ENCODE measurements at places on chromosomes 11 and 22.

DNA sequence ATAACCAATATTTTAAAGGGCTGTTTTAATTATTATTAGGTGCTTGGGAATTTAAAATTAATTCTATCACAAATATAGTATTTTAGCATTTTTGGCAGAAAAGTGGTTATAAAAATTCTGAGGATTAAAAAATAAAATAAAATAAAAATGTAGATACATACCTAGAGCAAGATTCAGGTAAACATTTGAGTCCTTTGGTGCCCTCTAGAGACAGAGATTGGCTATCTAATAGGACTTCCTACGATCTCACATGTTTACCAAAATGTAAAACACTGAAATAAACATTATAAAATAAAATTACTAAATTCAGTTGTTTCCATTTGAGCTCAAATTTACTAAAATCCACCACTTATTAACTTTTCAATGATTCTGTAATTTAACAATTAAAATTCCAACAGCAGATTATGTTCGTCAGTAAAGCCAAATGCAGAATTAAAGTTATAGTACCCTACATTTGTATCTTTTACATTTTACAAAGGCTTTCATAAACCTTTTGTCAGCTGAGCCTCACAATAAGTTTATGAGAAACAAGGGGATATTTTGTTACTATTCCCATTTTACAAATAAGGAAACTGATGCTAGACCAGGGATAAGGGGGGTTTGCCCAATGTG, 27.7 kb downstream of the SLC36A4 start:
- DNase-seq: peak; percentile 29

DNA sequence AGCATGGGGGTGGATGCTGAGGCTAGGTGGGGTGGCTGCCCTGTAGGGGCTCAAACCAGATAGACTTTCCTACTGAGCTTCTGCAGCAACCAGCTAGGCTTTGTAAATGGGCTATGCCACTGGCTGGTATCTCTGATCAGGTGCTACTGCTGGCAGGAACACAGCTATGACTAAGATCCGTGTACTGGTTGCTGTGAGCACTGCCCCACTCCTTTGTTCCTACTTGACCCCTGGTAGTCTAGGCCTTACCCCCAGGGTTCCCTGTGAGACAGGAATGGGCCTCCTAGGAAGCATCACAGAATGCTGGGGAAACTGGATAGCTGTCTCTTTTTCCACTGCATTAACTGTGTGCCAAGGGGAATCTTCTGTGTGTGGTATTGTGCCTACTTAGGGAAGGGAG, 58.4 kb upstream of the GAB2 start:
- no peak for DNase-seq

GRCh38 chr22:35957589-35957988, 71.0 kb downstream of the RBFOX2 start:
- DNase-seq: no peak

- DNase-seq: no peak
Measured at GRCh38 chr11:78216571-78217287, 28.0 kb downstream of the USP35 start.

GRCh38 chr11:6320411-6321155, at the start of gene CAVIN3:
CAVIN3 (minus strand) TSS chr11:6320501; CDS start chr11:6320476, 25 bp downstream.
- DNase-seq: peak; percentile 59

- DNase-seq: no peak
Measured at GRCh38 chr22:32800158-32800882, 1.2 kb upstream of the TIMP3 start.

DNA sequence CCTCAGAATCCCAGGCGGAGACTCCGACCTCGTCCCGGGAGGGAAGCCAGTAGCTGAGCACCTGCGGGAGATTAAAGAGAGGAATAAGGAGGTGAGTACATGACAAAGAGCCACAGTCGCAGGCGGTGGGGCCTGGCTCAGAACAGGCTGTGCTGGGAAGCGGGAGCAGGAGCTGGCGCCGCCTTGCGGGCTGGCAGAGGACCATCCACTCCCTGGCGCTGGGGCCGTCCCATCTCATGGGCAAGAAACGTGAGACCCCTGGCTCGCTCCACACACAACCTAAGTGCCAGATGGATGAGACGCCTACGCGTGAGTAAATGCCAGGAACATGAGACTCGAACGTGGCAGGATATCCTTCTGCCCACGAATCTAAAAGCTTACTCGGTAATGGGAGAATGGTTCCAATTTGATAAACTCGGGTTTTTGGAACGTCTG, 6.3 kb downstream of the CEND1 start:
- peak; percentile 75 for DNase-seq

GRCh38 chr22:36218648-36219193, 17.1 kb upstream of the APOL4 start:
- DNase-seq: no peak

DNA sequence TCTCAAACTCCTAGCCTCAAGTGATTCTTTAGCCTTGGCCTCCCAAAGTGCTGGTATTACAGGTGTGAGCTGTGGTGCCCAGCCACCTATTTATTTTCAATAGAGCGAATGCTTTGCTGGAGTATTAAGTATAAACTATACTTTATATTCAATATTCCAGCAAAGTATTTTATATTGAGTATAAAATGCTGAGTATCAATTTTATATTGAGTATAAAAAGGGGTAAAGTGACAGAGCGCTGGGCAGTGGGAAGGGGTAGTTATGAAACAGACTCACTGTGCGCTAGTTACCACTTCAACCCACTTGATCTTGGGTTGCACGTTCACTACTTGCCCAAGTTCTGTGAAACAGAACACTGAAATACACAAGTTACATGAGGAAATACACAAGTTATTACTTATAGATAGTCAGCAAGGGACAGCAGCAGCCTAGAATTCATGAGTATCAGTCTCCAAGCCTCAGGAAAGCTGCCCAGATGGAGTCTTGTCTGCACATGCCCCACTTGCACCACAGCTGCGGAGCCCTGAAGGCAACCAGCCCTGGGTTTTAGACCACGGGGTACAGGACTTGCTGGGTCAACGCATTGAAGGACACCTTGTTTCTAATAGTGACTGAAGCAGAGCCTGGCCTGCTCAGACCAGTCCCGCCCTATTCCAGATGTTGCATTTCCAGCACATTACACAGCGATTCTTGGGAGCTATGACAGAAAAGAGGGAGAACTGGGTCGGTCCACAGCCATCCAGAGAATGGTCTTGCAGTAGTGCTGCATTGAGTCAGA, 51.6 kb upstream of the SYT13 start:
- DNase-seq: no peak

- DNase-seq: no peak
Measured at GRCh38 chr11:8805296-8805695, 105.7 kb upstream of the AKIP1 start.

- no peak for DNase-seq
Measured at GRCh38 chr11:19730373-19730772, 17.7 kb downstream of the NAV2 start.

DNA sequence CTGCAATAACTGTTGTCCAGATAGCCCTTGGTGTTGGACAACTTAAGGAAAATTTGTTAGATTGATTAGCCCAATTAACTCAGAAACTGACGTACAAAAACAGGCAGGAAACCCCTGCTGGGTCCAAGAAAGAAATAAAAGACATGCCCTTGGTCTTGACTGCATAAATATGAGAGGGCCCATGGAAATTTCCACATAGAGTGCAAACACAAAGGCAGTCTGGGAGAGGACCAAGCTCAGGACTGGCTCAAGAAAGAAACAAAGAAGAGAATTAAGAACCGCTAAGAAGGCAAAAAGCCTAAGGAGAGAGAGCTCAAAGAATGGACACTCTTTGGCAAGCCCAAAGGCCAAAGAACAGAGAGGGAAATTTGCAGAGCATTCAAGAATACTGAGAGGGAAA, 1243.9 kb downstream of the LRRC4C start:
- no peak for DNase-seq

GRCh38 chr22:27662359-27663301, 138.9 kb downstream of the MN1 start:
- DNase-seq: no peak

DNA sequence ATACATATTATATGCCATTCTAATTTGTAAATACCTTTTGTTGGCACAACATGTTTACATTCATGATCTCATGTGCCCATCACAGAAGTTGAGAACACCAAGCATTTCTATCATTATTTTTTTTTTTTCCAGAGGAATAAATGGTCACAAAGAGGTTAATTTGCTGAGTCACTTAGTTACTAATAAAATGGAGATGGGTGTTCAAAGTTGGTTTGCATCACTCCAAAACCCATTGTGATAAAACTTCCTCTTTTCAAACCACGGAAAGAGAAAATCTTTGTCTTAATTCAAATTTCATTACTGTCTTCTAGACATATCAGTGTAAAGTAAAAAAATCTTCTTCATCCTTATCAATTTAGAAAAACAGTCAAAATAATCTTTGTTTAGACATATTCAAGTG, 636.8 kb upstream of the CCDC179 start:
- peak; percentile 48 for DNase-seq

- no peak for DNase-seq
Measured at GRCh38 chr11:1167256-1167655, 9.5 kb downstream of the MUC5AC start.

- DNase-seq: no peak
Measured at GRCh38 chr11:126310992-126311310, 7.1 kb downstream of the DCPS start.

DNA sequence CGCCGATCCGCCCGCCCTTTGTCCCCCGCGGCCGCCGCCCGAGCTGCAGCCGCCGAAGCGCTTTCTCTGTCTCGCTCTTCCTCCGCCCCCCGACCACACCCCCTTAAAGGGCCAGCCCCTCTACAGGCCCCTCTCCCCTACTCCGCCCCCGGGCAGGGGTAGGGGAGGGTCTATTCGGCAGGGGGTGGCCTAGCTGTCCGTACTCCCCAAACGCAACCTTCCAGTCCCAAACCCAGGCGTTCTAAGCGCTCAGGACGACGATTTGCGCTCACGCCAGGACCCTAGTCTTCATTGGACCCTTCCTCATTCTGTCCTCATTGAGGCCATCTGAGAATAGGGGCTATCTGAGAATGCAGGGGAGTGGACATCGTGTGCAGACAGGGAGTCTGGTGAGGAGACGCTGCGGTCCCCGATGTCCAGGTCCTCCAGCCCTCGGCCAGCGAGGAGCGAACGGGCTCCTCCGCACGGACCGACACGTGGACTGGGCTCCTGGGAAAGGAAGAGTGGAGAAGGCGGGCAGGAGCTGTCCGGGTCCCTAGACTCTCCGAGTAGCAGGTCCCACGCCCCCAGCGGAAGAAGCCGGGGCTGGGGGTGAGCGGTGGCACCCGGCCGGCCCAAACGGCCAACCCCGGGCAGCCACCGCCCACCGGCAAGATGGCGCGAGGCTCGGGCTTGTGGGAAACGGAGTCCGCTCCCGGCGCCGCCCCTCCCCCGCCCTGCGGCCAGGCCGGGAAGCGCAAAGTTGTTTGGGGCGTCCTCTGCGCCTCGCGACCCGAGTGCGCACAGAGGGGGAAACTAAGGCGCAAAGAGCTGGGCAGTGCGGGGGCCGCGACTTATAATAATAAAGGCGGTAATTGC, at the start of gene PPP1R14B:
TSS of gene PPP1R14B (minus strand) at position 73 of the 858 bp plus-strand sequence. CDS start 270 bp downstream, outside the sequence.
- peak; percentile 73 for DNase-seq

- no peak for DNase-seq
Measured at GRCh38 chr22:33465554-33465953, 407.4 kb upstream of the SYN3 start.

DNA sequence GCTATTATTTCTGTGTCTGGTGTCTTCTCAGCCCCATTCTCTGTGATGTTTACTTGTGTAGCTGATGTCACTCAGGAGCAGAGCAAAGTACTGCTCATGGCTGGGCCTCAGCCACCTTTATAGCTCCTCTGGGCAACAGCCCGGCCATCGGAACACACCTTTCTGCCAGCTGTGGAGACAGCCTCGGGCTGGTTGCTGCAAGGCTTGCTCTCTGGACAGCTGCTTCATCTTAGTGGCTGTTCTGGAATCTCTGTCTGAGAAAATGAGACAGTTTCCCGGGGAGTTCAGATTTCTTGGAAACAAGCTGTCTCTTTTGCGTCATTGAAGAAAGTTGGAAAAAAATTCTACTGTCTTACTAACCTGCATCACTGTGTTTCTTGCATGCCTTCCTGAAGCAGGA, 20.0 kb downstream of the THY1 start:
- DNase-seq: no peak

- peak; percentile 62 for DNase-seq
Measured at GRCh38 chr11:65492637-65493366, 6.0 kb upstream of the MALAT1 start.

DNA sequence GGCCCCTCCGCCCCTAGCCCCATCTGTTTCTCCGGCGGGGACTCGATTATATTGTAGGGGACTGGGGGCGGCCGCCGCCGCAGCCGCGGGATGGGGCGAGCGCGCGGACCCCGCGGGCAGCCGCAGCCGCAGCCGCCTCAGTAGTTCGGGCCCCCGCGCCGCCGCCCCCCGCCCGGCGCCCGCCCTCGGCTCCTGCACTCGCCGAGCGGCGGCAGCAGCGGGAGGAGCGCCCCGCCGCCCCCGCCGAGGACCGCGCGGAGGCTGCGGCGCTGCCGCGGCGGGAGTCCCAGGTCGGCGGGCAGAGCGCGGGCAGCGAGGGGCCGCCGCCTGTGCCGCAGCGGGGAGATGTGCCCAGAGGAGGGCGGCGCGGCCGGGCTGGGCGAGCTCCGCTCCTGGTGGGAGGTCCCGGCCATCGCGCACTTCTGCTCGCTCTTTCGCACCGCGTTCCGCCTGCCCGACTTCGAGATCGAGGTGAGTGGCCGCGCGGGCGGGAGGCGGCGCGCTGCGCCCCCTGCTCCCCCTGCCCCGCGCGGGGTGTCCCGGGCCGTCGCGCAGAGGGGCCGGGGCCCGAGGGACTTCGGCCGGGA, at the start of gene CECR2:
TSS of gene CECR2 (plus strand) at position 22 of the 587 bp plus-strand sequence. CDS start at position 346, 324 bp downstream.
- peak; percentile 56 for DNase-seq

GRCh38 chr22:35517769-35518530, 22.7 kb upstream of the RASD2 start:
- DNase-seq: no peak

GRCh38 chr11:91081440-91082043, 858.7 kb upstream of the CHORDC1 start:
- DNase-seq: no peak

- no peak for DNase-seq
Measured at GRCh38 chr11:105111145-105111944, 28.2 kb downstream of the CARD18 start.

DNA sequence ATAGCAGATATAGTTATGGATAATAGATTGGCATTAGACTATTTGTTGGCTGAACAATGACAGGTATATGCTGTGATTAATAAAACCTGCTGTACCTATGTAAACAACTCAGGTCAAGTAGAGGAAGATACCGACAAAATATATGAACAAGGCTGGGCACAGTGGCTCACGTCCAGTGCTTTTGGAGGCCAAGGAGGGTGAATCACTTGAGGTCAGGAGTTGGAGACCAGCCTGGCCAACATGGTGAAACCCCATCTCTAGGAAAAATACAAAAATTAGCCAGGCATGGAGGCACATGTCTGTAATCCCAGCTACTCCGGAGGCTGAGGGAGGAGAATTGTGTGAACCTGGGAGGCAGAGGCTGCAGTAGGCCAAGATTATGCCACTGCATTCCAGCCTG, 14.0 kb upstream of the CHKA start:
- DNase-seq: no peak
